B cell (primary cell): ENCODE measurements at places on chromosomes 6 and 20. TPM values are rescaled to one million over a fixed set of nuclear protein-coding genes. Genes with fewer than 3 reads are reported as not detected.

- no peak for DNase-seq
These were observed 2.9 kb downstream of the SASH1 start for GRCh38 chr6:148345578-148345977.

Gene BICRAL
- total RNA-seq, result 34.1 and 34.9 TPM in 2 replicates

Gene ARMH2
- total RNA-seq, result 5.0 and 6.4 TPM in 2 replicates

GRCh38 chr6:151916075-151916474 is 108.6 kb downstream of the ESR1 start:
- DNase-seq, result no peak

Gene AIF1
- total RNA-seq, result 1.3 and 1.5 TPM in 2 replicates

DNA sequence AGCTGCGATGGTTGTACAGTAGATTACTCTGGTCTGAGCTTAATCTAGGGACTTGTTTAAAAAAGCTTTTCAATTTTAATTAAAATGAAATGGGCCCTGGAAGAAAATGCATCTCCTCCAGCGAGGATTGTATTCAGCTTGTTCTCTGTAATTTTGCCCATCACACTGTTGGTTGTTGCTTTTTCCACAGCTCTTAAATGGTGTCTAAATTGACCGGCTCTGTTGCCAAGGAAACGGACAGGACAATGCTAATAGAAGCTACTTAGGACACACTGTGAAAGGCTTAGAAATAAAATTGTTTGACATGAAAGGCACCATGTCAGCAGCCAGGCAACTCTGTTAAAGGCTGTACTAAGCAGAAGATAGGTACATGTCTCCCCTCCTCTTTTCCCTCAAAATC is 116.7 kb upstream of the NRSN1 start:
- DNase-seq, result no peak

DNA sequence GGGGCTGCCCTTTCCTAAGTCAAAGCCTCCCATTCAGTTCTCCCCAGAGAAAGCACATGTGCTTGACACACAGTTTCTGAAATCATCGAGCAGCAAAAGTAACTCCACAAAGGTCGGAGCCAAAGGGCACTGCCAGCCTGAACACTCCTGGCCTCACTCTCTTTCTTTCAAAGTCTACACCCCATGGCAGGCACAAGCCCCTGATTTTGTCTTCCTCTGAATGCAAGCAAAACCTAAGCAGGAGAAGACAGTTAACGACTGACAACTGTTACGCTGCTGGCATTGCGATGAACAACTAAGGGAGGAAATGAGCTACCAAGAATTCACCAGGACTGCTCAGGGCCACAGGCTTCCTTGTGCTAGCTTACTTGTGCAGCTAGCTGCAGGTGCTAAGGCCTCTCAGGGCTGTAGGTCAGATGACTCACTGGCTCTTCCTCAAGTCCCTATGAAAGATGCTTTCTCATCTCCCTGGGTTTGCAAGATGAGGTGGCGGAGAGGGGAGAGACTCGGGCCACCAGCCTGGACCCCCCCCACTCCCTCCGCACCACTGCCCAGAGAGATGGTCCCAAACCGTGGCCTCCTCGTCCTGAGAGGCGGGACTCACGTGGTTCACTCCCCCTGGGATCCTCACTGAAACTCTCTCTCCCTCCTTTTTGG is 208.2 kb downstream of the DLL1 start:
- no peak for DNase-seq

DNA sequence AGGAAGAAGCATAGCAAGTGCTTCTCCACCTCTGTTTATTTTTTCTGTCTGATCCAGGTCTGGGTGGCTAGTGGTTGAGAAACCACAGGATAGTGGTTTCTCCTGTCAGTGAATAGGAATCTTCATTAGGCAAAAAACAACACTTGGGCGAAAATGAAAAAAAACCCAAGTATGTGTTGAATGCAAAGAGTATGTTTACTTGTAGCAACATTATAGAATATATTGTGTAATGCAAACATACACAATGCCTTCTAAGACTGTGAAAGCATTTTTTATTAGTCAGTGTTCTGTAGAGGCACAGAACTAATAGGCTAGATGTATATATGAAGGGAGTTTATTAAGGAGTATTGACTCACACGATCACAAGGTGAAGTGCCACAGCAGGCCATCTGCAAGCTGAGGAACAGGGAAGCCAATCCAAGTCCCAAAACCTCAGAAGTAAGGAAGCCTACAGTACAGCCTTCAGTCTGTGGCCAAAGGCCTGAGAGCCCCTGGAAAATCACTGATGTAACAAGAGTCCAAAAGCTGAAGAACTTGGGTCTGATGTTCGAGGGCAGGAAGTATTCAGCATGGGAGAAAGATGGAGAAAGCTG is 111.1 kb downstream of the UST start:
- no peak for DNase-seq

DNA sequence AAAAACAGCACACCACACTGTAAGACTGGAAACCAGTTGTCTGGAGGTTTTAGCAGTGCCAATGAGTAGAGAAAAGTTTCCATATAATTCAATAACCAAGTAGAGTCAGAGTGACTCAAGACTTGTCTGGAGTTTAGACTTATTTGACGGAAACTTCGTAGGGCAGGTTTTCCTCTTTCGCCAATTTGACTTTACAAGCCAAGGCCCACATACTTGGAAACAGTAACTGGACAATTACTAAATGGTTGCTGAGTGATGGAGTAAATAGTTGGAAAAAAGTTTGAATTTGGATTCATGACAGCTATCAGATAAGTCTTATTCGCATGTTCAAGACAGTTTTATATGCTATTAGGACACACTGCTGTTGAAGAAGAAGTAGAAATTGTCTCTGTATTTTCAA is 48.1 kb upstream of the CTAGE9 start:
- DNase-seq, result no peak

DNA sequence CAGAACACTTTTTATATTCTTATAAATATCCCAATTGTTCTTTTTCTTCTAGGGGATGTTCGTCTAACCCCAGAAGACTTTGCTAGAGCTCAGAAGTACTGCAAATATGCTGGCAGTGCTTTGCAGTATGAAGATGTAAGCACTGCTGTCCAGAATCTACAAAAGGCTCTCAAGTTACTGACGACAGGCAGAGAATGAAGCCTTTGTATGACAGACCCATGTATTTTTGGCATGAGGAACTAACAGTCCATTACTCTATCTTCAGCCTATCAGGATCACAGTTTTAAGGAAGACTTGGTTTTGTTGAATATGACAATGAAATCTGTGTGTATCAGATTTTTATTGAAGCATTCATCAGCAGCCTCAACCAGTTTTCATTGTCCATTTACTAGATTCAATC is 71.4 kb downstream of the VTA1 start:
- DNase-seq, result no peak

DNA sequence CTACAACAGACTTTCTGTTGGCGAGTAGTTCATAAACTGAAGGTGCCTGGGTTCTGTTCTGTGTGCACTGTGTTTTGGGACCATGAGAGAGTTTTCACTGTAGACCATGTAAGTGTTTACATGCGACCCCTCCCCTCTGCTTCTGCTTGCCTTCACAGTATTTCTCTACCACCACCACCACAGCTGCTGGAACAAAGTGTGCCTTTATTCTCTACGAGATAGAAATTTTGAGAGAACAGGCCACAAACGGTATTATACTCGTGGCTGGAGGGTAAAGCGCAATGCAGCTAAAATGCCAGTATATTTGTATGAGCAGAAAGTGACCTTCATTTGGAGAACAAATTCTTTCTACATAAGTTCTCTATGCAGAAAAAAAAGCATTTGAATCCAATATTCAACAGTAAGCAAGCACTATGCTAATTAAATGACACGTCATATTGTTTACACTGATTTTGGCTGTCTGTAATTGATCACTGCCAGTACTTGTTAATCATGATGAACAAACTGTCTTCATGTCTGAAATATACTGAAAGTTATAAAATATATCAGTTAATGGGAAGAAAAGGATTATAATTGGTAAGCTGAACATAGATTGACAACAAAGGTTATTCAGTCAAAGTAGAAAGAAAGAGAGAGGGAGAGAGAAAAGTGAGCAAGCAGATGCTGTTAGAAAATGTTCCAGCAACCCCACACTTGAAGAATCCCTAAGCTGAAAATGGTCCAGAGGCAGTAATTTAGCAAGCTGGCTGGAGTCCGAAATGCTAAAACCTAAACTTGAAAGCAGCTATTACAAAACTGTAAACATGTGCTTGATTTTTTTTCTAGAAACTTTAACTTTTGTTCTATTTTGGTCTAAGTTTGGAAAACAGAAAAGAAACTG is 8.8 kb downstream of the CLDN20 start:
- DNase-seq, result no peak

Gene SLC35D3
- total RNA-seq, result not detected in 2 replicates

DNA sequence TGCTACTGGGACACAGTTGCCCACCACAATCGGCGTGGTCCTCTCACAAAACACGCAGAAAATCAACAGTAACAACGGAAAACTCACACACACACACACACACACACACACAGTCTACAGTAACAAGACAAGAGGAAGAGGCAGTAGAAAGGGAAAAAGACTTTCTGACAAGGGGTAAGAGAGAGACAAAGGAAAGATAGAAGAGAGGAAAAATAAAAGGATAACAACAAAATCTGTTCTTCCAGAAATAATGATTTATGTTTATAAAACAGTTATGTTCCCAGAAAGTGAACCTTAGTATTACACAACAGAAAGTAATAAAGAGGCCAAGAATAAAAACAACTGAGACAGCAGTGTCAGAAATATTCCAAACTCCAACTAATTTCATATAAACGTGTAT is 2.9 kb downstream of the RANBP9 start:
- no peak for DNase-seq

DNA sequence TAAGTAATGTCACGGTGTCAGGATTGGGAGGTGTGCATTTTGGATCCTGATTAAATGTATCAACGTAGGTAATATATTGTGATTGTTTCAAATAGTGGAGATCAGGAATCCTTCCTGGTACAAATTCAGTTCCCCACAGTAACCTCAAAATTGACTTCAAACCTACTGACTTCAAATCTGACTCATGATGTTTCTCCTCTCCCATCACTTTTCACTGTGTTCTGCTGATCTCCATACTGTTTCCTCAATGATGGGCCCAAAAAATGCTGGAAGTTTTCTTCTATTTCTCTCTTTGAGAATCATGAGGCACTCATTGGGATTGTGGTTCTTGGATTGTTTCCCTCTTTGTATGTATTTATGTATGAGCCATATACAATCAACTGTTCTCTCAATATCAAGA is 35.9 kb downstream of the LAMA2 start:
- no peak for DNase-seq

DNA sequence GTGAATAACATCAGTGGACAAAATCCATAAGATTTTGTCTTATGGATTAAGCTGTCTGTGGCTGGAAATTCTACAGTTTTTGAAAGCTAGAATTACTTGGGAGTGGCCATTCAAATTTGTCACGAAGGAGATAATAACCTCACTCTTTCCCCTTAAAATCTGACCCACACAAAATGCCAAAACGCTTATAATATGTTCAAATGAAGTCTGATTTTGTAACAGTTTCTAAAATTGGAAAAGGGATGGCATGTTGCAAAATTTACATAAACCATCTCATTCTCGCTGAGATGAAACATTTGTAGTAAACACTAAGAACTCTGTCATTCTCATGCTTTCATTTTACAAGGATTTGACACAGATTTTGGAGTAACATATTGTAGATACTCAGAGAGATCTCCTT is 112.7 kb downstream of the GJA1 start:
- no peak for DNase-seq

- no peak for DNase-seq
These were observed 66.3 kb downstream of the NCOA3 start for GRCh38 chr20:47568019-47568418.

- no peak for DNase-seq
These were observed 11.7 kb downstream of the TRERF1 start for GRCh38 chr6:42440027-42440426.

GRCh38 chr6:45132658-45133294 is 195.4 kb upstream of the RUNX2 start:
- no peak for DNase-seq

DNA sequence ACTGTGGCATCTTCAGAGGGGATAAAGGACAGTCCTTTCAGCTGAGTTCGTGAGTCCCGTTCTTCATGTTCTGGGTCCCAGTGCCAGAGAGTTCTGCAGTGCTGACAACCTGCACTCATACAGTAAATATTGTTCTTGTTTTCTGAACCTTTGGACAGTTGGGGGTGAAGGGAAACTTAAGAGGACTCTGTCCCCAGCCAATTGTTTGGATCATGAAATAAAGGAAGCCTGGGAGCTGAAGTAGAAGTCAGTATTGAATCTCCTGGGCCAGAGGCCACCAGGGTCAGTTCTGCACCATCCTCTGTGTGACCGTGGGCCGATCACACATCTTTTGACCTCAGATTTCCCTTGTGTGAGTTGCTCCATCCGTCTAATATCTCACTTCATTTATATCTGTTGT is 3.2 kb downstream of the SLC2A12 start:
- DNase-seq, result no peak

Gene TPX2
- total RNA-seq, result 0.30 and 0.41 TPM in 2 replicates

DNA sequence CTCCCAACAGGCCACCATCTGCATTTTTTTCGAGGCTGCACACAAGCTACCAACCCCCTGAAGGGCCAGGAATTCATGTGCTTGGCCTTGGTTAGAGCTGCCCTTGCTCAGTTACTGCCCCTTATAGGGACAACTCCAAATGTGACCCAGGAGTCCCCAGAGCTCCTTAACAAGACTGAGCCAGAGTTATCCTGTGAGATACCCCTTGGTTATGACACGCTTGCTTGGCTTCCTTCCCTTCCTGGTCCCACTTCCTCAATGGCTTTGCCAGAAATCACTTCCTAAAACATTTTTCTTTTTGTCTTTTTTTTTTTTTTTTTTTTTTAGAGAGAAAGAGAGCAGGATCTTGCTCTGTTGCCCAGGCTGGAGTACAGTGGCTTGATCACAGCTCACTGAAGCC is 8.9 kb downstream of the TREM1 start:
- no peak for DNase-seq

Gene RSPH9
- 0.15 TPM in 1 of 2 replicates, not detected in the other for total RNA-seq

DNA sequence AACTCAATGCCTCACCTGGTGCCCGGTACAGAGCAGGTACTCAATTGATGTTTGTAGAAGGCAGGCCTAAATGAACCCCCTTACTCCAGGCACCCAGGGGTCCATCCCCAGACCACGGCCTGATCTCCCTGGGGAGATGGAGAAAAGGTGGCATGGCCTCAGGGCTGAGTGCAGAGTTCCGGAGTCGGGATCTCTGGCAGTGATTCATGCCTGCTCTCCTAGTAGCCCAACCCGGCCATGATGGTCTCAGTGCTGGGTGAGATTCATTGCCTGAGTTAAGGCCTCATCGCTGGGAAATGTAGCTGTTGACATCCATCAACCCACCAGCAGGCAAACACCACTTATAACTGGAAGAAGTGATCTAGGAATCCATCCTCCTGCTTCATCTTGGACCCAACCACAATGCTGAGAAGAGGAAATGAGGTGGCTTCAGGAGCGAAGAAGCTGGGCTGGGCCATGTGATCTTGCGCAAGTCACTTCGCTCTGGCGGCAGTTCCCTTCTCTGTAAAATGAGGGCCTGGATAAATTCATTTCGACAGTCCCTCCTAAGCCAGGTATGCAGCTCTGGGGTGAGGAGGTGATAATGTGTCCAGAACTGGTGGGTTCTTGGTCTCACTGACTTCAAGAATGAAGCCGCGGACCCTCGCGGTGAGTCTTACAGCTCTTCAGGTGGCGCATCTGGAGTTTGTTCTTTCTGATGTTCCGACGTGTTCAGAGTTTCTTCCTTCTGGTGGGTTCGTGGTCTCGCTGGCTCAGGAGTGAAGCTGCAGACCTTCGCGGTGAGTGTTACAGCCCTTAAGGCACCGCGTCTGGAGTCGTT is 24.7 kb downstream of the ETV7 start:
- no peak for DNase-seq

Gene SLC22A16
- not detected in 2 replicates for total RNA-seq
